ENCODE measurements at places on chromosomes 11 and 22.

GRCh38 chr11:80958361-80958760, 1517.5 kb upstream of the TENM4 start:
- no peak for DNase-seq

GRCh38 chr11:125401235-125401634, 94.8 kb downstream of the FEZ1 start:
- DNase-seq = no peak

- no peak for DNase-seq
Measured at GRCh38 chr11:84854498-84854880, 772.7 kb downstream of the DLG2 start.

DNA sequence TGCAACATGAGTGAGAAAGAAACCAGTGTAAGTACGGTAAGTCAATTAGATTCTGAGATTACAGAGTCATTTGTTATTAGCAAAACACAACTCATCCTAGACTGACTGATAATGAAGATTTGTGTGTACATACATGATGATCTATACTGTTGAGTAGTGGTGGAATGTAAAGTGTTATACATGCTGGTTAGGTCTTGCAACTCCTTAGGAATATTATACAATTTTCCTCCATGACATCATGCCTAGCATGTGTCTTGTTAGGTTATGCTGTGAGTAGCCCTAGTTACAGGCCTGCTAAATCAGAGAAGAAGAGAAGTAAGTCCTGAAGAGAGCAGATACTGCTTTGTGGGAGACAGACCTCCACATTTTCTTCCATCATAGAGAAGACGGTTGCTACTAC, 880.6 kb downstream of the LUZP2 start:
- no peak for DNase-seq
